ENCODE measurements at places on chromosomes 3 and 15.
A peak's percentile ranks its signal among the peaks of the same experiment; 100 is the strongest.

- DNase-seq = no peak
These were observed 13.2 kb upstream of the TRANK1 start for GRCh38 chr3:36957862-36958686.

GRCh38 chr15:96500508-96500907, 170.0 kb downstream of the NR2F2 start:
- DNase-seq = no peak

DNA sequence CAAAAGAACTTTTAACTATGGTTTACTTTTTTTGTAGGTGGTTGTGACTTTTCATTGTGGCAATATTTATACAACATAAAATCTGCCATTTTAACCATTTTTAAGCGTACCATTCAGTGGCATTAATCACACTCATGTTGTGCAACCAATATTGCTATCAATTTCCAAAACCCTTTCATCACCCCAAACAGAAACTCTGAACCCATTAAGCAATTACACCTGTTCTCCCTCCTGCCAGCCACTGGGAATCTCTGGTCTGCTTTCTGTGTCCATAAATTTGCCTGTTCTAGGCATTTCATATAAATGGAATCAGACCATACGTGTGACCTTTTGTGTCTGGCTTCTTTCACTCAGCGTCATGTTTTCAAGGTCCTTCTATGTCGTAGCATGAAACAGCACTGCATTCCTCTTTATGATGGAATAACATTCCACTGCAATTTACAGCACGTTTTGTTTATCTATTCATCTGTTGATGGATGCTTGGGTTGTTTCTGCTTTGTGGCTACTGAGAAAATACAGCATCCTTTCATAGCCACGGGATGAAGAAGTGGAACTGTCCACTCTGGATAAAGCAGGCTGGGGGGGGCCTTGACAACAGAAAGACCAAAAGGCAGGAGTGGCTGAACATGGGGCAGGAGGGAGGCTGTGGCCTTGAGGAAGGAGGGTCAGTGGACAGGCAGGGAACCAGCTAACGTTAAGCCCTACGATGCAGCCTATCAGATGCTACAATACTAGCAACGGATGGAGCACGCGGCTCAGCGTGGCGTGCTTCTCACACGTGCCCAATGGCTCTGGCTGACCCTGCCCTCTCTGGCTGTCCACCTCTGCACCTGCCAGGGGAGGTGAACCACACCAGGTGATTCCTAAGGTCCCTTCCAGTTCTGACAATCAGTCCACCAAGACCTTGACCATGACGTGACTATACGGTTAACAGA, 110.9 kb downstream of the SEC22A start:
- DNase-seq = no peak

- DNase-seq = no peak
These were observed 100.7 kb downstream of the SMARCC1 start for GRCh38 chr3:47681016-47681415.

DNA sequence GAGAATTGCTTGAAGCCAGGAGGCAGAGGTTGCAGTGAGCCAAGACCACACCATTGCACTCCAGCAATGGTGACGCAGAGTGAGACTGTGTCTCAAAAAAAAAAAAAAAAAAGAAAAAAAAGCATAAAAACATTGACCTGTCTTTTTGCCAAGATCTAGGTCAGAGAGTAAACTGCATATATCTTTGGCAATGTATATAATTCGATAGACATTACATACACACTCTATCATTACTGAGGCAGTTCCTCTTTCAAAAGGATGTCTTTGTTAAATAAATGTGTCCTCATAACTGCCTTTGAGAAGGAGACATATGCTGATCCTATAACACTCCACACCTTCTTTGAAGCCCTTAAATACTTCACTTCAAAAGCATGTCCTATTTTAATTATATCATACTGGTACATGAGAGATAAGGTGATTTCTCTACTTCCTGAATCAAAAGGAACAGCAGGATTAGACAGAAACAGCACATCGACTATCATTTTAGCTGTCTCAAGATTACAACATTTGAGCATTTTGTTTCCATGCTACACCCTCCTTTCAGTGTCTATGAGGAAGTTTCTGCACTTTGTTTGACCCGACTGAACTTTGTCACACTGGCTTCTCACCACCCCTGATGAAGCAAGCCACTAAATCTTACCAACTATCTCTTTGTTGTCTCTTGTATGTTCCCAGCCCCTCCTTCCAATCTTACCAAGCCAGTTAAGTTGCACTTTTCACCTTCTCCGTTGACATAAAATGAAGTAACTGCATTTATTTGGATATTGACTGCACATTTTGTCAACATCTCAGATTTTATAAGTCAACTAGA, 335.8 kb downstream of the MECOM start:
- no peak for DNase-seq

GRCh38 chr3:58047826-58048225, 39.6 kb downstream of the FLNB start:
- DNase-seq = no peak

DNA sequence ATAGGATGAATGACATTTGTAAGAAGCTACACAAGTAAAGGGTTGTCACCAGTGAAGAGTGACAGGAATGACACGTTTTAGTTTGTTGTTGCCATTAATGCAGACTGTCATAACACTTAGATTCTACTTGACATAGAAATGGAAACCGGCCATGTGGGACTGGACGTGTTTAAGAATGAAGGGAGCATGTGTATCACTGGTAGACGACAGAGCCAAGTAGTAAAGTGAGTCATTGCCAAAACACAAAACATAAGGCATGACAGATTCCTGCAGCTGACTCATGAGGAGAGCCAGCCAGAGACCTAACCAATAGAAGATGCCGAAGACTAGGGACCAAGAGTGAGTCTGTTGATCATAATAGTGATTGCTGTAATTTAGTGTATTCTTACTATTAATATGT, 106.2 kb upstream of the PLAAT1 start:
- no peak for DNase-seq

GRCh38 chr3:177443469-177443868, 246.2 kb upstream of the TBL1XR1 start:
- DNase-seq = no peak

DNA sequence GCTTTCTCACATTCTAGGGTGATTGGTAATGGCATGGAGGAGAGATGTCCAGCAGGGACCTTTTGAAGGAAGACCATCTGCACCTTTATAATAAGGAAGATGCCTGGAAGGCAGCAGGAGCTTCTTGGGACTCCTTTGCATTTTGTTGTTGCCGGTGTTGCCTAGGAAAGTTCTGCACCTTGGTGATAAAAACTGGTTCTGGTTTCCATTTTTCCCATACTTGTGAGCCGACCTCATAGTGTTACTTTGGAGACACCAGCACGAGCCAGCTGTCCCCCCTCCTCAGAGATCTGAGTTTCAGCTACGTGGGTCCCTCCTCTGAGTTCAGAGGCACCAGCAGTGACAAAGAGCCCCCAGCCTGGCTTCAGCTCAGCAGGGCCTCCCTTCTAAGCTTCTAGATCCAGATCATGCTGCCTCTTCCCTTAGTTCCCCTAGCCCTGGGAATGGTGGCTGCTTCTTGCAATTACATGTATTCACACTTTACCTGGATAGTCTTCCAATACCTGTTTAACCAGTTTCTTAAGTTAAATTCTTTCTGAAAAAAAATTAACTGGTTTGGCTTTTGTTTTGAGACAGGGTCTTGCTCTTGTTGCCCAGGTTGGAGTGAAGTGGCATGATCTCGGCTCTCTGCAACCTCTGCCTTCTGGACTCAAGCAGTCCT, 18.0 kb upstream of the FSTL1 start:
- no peak for DNase-seq

- DNase-seq = no peak
These were observed 37.6 kb downstream of the ADAMTS9 start for GRCh38 chr3:64650096-64650622.

GRCh38 chr15:43249236-43249635, 17.5 kb downstream of the TGM5 start:
- no peak for DNase-seq

- no peak for DNase-seq
These were observed 93.2 kb upstream of the IQSEC1 start for GRCh38 chr3:13166243-13167063.

DNA sequence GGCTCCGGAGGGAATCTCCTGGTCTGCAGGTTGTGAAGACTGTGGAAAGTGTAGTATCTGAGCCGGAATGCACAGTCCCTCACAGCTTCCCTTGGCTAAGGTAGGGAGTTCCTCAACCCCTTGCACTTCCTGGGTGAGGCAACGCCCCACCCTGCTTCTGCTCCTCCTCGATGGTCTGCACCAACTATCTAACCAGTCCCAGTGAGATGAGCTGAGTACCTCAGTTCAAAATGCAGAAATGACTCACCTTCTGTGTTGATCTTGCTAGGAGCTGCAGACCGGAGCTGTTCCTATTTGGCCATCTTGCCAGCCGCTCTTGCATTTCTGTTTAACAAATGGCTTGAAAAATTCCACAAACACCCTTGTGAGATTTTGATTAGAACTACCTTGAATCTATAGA, 156.1 kb downstream of the STXBP5L start:
- no peak for DNase-seq

GRCh38 chr3:52084216-52084945, 28.0 kb upstream of the DUSP7 start:
- DNase-seq = no peak

- DNase-seq = no peak
These were observed 163.7 kb upstream of the LRTM1 start for GRCh38 chr3:55091381-55092225.

- DNase-seq = no peak
These were observed 835 bp downstream of the SEMA5B start for GRCh38 chr3:123026565-123027291.

GRCh38 chr3:184351511-184352148, 9.8 kb downstream of the CLCN2 start:
- no peak for DNase-seq

- peak; percentile 41 for DNase-seq
These were observed 20.3 kb upstream of the CSPG4 start for GRCh38 chr15:75732809-75733451.

- DNase-seq = no peak
These were observed 150.4 kb downstream of the TIGIT start for GRCh38 chr3:114444216-114444615.

DNA sequence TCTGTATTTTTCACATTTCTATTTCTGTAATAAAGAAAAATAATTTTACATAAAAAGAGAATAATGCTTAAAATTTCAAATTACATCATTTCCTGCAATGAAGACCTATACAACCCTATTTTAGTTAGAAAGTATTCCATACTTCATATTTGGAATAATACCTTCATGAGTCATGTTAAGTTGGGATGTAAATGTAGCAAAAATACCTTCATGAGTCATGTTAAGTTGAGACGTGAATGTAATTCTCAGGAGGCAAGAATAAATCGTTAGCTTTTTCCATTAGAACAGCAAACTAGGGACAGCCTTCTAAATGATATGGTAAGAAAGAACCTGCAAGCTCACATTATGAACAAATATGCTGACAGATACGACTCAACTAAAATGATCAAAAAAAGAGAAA, 91.9 kb downstream of the NAALADL2 start:
- no peak for DNase-seq

DNA sequence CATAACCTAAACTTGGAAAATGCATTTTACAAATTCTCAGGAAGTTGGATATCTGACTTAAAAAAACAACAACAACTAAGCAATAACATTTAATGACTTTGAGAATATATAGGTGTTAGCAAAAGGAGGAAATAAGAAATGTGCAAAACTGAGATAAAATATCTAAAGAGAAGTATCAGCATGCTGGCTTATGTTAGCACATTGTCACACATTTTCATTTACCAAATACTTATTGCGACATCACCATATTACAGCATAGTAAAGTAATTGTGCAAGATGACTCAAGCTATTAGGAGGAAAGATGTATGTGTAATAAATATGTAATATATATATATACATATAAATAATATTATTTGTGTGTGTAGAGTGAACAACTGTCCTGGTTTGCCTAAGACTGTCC, 9.2 kb downstream of the PTX3 start:
- DNase-seq = no peak

- DNase-seq = no peak
These were observed 4.4 kb upstream of the HHATL start for GRCh38 chr3:42706721-42707619.

GRCh38 chr15:87669846-87670245, 586.7 kb downstream of the NTRK3 start:
- DNase-seq = no peak

DNA sequence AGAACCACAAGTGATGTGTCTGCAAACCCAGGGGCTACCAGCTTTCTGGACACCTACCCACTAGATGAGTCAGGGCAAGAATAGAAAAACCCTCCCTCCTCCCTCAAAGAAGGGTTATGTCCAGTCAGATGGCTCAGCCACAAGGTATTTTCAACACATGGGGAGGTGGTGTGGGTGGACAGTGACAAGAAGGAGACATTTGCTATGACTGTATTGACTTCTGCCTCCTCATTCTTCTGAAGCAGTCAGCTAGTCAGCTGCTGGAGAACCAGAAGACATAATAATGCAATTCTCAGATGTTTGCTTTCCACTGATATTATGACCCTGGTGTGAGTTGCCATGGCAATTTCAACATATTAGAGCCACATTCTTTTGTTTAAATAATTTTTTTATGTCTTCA, 66.7 kb upstream of the GOLGA8B start:
- no peak for DNase-seq

GRCh38 chr15:68372291-68372811, 59.6 kb downstream of the ITGA11 start:
- no peak for DNase-seq

DNA sequence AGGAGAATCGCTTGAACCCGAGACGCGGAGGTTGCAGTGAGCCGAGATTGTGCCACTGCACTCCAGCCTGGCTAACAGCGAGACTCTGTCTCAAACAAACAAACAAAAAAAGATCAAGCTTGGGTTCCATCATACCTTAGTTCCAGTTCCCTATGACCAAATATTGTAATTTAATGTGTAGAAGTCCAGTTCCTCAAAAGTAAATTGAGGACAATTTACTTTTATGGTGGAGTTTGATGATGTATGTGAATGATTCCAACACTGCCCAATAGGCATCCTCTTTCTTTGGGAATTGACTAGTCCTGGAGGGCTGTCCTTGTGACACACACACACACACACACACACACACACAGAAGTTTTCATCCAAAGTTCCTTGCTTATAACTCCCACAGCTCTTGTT, 2.8 kb upstream of the PKM start:
- DNase-seq = no peak

- no peak for DNase-seq
These were observed 869.4 kb downstream of the NAALADL2 start for GRCh38 chr3:175728566-175728965.

- DNase-seq = no peak
These were observed 32.8 kb downstream of the GRIP2 start for GRCh38 chr3:14507305-14507741.

DNA sequence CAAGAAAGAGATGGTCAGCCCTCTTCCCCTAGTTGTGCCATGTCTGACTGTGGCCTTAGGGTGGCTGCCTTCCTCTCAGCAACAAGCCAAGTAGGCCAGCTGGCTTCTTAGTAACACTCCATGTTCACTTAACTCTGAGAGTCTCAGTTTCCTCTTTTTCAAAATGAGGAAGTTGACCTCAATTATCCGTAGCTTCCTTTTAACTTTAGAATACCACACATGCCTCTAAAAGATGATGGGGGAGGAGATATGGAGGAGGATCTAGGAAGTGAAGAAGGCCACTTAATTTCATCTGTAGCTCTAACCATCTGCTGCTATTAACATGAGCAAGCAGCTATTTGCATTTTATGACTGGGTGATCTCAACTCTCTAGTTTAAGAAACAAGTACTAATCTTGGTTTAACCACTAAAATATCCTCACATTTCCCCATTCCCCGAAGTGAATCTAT, 32.9 kb downstream of the CD200R1L start:
- DNase-seq = no peak

- no peak for DNase-seq
These were observed 69.7 kb downstream of the KLHL25 start for GRCh38 chr15:85725019-85725418.
